Adipose tissue (tissue), 3 donors: ENCODE measurements at places on chromosomes 6 and 20. TPM values are rescaled to one million over a fixed set of nuclear protein-coding genes. Genes with fewer than 3 reads are reported as not detected.

Gene FAM83C
- not detected for polyA plus RNA-seq

Gene SOX18
- 33.4 TPM for polyA plus RNA-seq

Gene GJA1
- 10.8 TPM for polyA plus RNA-seq

Gene CDS2
- polyA plus RNA-seq = 10.7 TPM

Gene FAM110A
- polyA plus RNA-seq = 2.7 TPM

Gene TRIM10
- not detected for polyA plus RNA-seq

Gene NINL
- 4.3 TPM for polyA plus RNA-seq

Gene MEI4
- 0.41 TPM for polyA plus RNA-seq

Gene TENT5A
- polyA plus RNA-seq = 7.8 TPM

Gene PRICKLE4
- polyA plus RNA-seq = 1.4 TPM

Gene STK35
- polyA plus RNA-seq = 7.7 TPM

Gene LKAAEAR1
- 0.27 TPM for polyA plus RNA-seq

Gene NKX2-2
- 3.9 TPM for polyA plus RNA-seq
